ENCODE measurements at places on chromosomes 7 and 10.

GRCh38 chr7:24143547-24143946 is 140.4 kb upstream of the NPY start:
- DNase-seq: no peak

- no peak for DNase-seq
Measured at GRCh38 chr10:78706256-78706655, 362.5 kb upstream of the ZMIZ1 start.

GRCh38 chr7:42212541-42213090 is 24.4 kb downstream of the GLI3 start:
- no peak for DNase-seq

- DNase-seq: peak; percentile 75
Measured at GRCh38 chr7:5694912-5695726, 86.3 kb downstream of the RNF216 start.

DNA sequence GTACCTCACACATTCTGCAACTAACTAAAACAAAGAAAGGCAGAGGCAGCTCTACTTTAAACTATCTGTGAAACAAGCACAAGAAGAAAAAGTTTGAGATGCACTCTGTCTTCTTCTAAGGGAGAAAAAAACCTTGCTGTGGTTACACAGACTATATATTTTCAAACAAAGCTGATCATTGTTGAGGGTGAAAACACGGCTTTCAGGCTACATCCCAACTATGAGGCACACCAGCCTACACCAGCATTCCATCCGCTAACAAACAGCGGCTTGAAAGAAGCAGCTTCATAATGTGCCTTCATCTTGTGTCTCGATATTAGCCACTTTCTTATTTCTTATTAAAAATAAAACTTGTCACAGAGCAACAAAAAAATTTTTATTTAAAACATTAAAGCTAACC is 79.1 kb downstream of the USP6NL start:
- no peak for DNase-seq

DNA sequence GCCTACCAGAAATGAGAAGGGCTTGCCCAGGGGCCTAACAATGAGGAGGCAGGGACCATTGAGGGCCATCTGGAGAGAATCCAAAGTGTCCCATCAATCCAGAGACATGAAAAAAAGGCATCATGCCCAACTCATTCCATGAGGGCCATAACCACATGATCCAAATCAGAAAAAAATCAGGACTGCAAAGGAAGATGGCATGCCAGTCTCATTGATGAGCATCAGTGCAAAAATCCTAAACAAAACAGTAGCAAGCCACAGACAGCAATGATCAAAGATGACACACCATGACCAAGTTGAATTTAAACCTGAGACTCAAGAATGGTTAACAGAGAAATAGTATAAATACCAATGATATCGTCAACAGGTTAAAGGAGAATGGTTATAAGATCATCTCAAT is 7.0 kb upstream of the CYP3A4 start:
- no peak for DNase-seq

- DNase-seq: no peak
Measured at GRCh38 chr7:90224195-90224594, 12.7 kb downstream of the STEAP2 start.

- DNase-seq: no peak
Measured at GRCh38 chr10:84547616-84548015, 219.2 kb downstream of the CCSER2 start.

DNA sequence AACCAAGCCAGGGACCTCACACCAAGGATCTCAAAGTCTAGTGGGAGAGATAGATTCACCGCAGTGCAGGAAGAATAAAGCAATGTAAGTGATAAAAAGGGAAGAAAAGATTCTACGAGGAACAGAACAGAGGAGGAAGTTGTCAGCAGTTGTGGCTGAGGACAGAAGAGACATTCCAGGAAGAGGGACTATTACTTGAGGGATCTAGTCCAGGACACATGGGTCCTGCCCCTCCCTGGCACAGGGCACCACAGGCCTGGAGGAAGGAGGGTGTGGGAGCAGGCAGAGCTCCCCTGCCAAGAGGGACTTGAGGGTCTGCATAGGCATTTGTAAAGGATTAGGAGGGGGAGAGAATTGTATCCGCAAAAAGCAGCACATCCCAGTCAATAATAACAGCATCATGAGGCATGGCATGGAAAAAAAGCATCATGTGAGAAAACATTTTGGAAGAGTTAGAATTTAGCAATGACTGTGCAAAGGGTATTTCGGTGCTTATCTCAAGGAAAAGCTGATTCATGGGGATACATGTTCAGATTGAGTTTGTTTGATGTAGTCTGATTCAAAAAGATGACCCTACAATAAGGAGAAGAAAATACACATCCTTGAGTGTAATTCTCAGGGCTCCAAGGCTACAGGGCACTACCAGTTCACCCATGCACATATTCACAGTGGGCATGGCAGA is 12.7 kb downstream of the C10orf71 start:
- DNase-seq: no peak

- DNase-seq: no peak
Measured at GRCh38 chr7:6279341-6279740, 6.9 kb upstream of the CYTH3 start.

- DNase-seq: no peak
Measured at GRCh38 chr7:154914996-154915380, 87.9 kb downstream of the PAXIP1 start.

DNA sequence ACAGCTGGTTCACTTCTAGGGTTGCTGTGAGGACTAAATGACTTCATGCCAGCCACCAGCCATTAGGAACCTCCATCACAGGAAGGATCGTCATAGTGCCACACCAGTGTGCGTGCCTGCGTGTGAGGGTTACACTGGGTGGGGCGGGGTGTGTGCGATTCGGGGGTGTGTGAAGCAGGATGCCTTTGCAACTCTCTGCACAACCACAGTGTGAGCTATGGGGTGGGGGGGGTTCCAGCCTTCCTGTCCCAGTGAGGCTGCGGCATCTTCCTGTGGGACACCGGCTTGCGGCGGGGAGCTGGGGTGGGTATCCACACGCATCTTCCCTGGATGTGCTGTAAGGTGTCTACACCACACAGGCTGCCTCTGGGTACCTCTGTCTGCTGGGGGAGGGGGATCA is 6.9 kb upstream of the ELFN1 start:
- no peak for DNase-seq

GRCh38 chr7:32244806-32245345 is 174.7 kb upstream of the PDE1C start:
- DNase-seq: no peak

- no peak for DNase-seq
Measured at GRCh38 chr10:89426230-89426868, 12.0 kb downstream of the IFIT5 start.

DNA sequence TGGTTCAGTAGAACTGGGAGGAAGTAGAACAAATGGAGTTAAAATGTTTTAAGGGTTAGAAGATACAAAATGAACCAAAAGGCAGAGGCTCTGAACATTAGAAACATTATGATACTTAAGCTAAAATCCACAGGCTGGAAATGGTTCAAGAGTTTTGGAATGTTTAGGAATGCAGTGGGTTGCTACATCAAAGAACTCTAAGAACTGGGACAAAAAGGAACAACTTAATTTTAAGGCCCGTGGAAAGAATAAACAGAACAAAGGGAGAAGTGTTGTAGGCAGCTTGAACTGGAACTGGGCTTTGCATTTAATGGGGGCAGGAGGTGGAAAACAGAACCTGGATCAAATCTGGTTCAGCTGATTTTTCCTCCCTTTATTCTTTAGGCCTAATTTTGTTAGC is 3.5 kb upstream of the C7orf25 start:
- DNase-seq: no peak

DNA sequence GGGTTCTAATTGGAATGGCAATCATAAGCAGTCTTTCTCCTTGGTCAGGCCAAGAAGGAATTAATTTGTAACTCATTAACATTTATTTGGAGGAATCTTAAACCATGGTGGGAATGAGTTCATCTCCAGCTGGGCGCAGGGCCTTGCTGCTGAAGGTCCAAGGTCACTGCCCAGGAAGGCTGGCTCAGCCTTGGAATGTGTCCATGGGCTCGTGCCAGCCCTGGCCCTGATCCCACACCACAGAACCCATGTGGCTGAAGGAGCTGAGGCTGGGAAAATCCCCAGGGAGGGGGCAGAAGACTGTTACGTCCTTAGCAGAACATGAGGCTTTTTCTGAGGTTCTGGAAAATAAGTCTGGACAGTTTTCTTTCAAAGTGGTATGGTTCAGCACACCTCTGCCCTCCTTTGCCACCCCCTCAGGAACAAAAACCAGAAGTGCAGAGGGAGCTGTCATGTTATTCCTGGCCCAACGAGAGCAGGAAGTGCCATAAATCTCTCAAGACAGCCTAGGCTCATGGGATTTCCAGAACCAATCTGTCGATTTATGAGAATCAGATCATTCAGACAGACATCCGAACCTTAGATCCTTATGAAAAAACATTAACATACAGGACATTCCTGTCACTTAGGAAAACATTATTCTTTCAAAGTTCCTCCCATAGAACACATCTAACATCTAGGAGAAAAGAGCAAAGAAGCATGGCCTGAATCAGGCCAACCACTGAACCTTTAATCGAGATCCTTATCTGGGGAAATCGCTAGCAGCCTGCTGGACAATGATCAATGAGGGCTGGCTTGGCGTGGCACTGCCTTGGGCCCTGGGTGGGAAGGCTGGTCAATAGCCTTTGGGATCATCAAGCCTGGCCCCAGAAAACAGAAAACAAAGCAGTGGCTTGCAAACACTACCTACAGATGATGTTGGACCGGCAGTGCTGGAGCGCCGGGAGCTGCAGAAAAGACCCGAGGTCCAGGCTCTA is 134.3 kb downstream of the TAX1BP1 start:
- DNase-seq: no peak

DNA sequence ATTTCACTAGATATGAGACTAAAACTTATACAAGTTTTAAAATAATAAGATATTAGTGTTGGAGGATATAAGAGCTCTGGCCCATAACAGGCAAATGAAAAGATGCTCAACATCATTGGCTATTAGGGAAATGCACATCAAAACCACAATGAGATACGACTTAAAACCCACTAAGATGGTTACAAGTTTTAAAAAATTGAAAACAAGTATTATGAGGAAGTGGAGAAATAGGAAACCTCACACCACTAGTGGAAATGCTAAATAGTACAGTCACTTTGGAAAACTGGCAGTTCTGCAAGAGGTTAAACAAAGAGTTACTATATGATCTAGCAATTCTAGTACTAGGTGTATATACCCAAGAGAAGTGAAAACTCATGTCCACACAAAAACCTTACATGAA is 17.2 kb downstream of the PANK1 start:
- DNase-seq: no peak

DNA sequence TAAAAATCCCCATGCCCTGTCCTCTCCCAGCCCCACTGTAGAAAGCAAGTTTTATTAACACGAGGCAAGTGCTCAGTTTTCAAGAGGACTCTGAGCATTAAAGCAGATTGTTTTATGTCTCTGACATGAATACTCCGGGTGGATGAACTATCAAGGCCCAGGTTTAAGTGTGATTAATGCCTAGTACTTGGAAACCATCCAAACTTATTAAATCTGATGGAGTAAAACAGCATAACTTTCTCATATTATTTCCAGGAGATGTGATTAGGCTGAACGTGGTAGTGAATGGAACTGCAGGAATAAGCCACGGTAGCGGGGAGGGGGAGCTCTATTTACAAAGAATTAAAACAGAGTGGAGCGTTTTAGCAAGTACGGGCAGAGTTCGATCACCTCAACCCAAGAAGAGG is 144.2 kb upstream of the RNF32 start:
- no peak for DNase-seq

GRCh38 chr10:108453166-108453565 is 1288.7 kb upstream of the SORCS1 start:
- no peak for DNase-seq

- DNase-seq: peak; percentile 55
Measured at GRCh38 chr7:43834463-43835251, 34.7 kb downstream of the MRPS24 start.

DNA sequence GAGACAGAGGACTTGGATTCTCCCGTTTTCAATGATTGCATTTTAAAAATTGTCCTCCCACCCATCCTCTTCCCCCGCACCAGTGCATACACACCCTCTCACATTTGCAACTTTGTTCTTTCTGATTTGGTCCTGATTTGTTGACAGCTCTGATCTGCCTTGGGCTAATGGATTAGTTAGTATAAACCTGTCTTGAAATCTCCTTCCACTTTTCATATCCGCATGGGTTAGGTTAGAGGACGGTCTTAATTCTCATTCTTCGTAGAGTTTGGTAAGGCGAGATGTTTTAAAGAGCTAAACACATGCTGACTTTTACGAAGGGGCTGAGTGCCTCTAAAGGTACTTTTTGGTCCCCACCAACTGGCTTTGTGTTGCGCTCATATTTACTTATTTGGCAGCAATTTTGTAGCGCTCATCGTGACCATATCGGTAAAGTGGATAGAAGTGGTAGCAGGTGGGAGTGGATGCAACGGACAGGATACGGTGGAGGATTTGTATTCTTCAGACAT is 1.1 kb downstream of the AHR start:
- peak; percentile 27 for DNase-seq

DNA sequence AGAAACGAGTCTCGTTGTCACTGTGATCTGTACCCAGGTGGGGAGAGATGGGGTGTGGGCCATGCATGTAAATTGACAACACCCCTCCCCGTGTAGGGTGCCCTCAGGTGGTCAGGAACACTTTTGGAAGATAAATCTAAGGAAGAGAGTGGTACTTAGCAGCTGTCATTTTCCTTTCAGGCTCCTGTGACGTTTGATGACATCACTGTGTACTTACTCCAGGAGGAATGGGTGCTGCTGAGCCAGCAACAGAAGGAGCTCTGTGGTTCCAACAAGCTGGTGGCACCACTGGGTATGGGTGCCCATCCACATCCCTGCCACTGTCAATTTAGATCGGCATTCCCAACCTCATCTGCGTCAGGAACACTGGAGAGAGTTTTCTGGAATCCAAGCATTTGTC is 6.3 kb downstream of the ZNF862 start:
- DNase-seq: no peak

DNA sequence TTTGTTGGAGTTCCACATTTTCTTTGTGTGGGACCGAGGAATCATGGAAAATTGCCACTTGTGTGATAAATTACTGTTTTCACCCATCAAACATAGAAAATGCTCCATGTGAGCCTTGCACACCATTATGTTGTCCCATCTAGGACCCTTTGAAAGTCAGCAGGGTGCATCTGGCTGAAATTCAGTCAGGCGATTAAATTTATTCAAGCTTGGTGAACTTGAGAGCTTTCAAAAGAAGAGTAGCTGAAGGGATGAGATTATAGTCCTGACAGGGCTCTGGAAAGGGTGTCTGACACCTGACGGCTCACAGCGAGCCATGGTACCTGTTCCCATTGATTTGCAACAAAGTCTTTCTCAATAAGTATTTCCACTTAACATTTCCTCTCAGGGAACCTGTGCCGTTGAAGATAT is 399.7 kb upstream of the ETV1 start:
- no peak for DNase-seq

DNA sequence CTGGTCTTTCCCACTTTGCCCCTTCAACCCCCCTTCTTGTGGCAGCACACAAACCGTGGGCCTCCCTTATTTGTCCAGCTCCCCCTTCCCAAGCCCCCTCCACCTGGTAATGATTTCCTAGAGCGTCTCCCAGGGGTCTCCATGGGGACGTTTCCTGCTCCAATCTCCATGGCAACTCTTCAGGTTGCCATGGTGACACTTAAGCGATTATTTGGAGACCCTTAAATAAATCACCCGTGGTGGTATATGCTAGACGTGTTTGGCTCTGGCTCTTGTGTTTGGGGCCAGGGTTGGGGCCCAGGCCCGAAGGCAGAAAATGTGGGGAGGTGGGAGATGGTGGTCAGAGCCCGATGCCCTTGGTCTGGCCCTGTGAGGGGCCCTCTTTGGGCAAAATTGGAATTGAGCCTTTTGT is 41.1 kb upstream of the DLG5 start:
- no peak for DNase-seq
